ENCODE measurements at places on chromosomes 4 and X. TPM values are rescaled to one million over a fixed set of nuclear protein-coding genes. Genes with fewer than 3 reads are reported as not detected.

- DNase-seq: no peak
- no peak overlapping the region for H3K4me3 ChIP-seq
- H3K27ac ChIP-seq: no peak overlapping the region
- no peaks in the 10 kb centered on the region for H3K36me3 ChIP-seq
Measured at GRCh38 chrX:12329476-12329875, 191.2 kb downstream of the FRMPD4 start.

GRCh38 chr4:151656058-151656457, 104.7 kb downstream of the GATB start:
- peaks cover 31% of the 10 kb centered on the region for H3K36me3 ChIP-seq
- H3K4me1 ChIP-seq: no peaks in the 10 kb centered on the region
- no peaks in the 10 kb centered on the region for H3K27me3 ChIP-seq
- no peak overlapping the region for H3K27ac ChIP-seq
- DNase-seq: no peak
- no peak overlapping the region for H3K4me3 ChIP-seq

Gene STX18
- 16.7 TPM for total RNA-seq

GRCh38 chr4:175459571-175459970, 352.5 kb downstream of the GPM6A start:
- peaks cover 11% of the 10 kb centered on the region for H3K36me3 ChIP-seq
- H3K27me3 ChIP-seq: no peaks in the 10 kb centered on the region
- no peak overlapping the region for H3K27ac ChIP-seq

DNA sequence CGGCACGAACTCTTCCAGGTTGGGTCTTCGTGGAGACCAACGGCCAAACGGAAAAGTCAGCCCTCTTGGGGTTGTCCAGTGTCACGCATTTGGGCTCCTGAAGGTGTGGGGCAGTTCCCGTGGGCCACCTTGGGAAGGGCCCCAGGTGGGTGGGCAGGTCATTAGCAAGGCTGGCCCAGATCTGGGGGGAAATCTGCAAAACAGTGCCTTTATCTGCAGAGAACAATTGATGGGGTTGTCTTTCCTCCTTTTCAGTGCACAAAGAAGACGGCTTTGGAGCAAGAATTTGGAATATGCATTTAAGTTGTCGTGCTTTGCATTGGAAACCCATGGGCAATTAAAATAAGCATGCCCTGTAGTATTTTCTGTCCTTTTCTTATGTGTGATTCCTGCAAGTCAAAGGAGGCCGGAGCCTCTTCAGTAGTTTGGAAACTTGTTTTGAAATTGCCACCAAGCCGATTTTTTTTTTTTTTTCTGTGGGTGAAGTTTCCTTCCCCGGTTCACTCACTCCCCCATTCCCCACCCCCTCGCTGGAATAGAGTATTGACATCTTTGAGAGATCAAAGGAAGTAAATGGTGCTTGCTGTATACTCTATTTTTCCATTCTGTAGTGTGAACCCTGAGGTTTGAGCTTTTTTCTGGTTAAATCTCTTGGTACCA, 9.8 kb downstream of the ZIC3 start:
- H3K36me3 ChIP-seq: peaks cover 16% of the 10 kb centered on the region
- peaks cover 65% of the 10 kb centered on the region for H3K4me1 ChIP-seq
- H3K27me3 ChIP-seq: no peaks in the 10 kb centered on the region
- H3K27ac ChIP-seq: peak overlapping the region; percentile 99
- no peak for DNase-seq

DNA sequence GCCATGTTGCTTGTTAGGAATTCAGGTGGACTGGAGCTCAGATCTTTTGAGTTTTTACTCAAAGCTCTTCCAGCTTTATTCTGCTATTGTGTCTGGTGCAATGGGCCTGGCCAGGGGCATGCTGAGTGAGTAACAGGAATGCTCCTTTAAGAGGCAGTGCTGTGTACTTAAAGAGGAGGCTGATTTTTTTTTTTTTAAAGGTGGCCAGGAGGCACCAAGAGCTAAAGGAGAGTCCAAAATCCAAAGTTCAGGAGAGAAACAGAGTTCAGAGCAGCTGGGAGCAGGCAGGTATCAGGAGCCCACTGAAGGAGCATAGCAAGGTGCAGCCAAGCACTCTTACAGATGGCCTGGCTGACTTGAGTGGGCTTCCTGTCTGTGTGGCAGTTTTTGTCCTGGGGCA, 178.7 kb downstream of the FMR1NB start:
- H3K27ac ChIP-seq: no peak overlapping the region
- H3K36me3 ChIP-seq: no peaks in the 10 kb centered on the region
- no peak for DNase-seq
- no peaks in the 10 kb centered on the region for H3K27me3 ChIP-seq
- no peak overlapping the region for H3K4me3 ChIP-seq
- no peaks in the 10 kb centered on the region for H3K4me1 ChIP-seq

- H3K4me3 ChIP-seq: no peak overlapping the region
- no peaks in the 10 kb centered on the region for H3K27me3 ChIP-seq
- H3K4me1 ChIP-seq: no peaks in the 10 kb centered on the region
- no peaks in the 10 kb centered on the region for H3K36me3 ChIP-seq
- H3K27ac ChIP-seq: no peak overlapping the region
Measured at GRCh38 chrX:38923451-38923969, 122.3 kb downstream of the MID1IP1 start.

DNA sequence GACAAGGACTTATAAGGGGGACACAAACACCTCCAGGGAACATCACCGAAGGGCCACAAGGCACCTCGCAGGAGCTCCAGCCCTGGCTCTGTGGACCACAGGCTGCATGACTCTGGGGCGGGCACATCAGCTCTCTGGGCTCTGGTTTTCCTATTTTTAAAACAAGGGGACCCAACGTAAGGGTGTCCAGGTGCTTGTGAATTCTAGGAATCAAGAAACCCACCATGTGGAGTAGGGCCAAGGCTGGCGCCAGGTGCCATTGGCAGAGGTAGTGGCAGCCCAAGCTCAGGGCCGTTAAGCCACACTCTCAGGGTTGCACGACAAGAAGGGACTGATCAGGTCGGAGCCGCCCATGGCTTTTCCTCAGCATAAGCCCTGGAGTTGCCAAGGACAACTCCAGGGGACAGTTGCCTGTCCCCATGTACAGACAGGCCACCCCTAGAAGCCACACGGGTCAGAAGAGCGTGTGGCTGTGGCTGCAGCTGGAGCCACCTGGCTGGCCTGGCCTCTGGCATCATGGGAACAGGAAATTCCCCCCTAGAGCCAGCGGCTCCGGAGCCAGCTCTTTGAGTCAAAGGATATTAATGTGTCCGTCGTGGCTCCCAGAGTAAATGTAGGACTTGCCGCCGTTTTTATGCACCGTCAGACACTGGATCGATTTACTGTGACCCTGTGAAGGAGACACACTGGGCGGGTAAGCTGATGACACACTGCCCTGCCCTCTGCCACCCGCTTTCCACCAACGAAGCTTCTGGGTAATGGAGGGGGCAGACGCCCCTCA, 32.5 kb downstream of the WDR1 start:
- no peak overlapping the region for H3K4me3 ChIP-seq
- H3K4me1 ChIP-seq: no peaks in the 10 kb centered on the region
- peaks cover 76% of the 10 kb centered on the region for H3K36me3 ChIP-seq
- H3K27me3 ChIP-seq: no peaks in the 10 kb centered on the region
